Right ventricle myocardium inferior (tissue), 1 donor: ENCODE measurements at places on chromosomes 6 and 20.

DNA sequence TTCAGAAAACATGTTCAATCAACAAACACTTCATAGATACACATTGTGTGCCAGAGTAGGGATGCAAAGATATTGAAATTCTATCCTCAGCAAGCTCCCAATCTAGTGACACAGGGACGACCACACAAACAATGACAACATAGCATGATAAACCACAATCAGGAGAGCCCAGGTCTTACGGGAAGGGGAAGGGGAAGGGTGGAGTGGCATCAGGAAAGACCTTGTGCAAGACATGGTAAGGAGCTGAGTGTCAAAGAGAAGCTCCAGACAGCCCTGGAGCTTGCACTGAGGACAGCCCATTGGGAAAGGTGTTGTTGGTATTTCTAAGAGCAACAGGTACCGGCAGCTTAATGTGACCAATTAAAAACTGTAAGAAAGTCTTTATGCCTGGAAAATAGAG, 103.6 kb downstream of the PDE7B start:
- no peak for DNase-seq

DNA sequence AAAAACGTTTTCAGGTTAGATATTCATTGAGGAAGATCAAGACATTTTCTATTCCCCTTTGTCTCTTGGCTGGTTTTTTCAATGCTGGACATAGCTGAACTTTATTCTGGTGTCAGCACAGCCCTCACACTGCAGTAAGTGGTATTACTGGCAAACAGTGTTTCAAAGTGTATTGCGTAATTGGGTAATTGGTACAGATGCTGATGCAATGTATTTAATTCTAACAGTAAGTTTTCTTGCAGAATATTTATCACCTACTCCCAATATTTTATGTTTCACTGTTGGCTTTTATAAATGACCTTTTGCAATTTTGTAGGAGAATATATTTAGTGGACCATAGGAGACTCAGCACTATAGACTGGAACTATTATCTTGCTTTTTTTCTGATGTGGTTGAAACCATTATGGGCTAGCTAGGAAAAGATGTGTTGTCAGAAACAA, 287.6 kb upstream of the SOX4 start:
- DNase-seq = no peak

DNA sequence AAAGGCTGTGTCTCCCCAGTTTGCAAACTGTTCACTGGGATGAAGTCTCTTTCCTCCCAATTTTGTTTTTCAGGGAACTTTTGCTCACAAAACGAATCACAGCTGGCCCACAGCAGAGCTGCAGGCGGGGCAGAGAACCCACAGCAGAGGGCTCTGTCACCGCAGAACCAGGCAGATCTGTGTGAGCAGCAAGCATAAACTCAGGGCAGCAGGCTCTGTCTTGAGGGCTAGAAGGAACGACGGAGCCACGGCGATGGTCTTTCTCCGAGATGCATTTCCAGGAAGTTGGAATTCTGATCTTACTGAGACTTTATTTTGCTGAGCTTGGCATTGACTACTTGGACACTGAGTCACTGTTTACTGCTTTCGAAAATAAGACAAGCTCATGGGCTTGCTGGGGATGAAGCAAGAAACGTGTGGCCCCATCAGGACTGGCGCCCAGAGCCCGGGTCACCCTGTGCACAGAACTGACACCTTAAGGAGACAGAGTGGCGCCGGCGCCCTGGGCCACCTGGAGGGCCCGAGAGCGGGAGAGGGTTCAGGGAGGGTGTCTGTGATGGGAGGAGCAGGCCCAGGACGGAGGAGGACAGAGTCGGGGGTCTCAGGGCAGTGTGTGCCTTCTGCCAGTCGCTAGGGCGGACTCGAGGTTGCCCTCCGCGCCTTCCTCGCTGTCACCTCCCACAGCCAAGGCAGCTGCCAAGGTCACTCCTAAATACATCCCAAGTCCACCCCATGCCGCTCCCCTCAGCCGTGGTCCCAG, 106.3 kb upstream of the NXT1 start:
- DNase-seq = no peak

GRCh38 chr6:161303628-161304340, 29.9 kb upstream of the AGPAT4 start:
- no peak for DNase-seq

GRCh38 chr6:15744818-15745402, 82.1 kb upstream of the DTNBP1 start:
- DNase-seq = no peak

DNA sequence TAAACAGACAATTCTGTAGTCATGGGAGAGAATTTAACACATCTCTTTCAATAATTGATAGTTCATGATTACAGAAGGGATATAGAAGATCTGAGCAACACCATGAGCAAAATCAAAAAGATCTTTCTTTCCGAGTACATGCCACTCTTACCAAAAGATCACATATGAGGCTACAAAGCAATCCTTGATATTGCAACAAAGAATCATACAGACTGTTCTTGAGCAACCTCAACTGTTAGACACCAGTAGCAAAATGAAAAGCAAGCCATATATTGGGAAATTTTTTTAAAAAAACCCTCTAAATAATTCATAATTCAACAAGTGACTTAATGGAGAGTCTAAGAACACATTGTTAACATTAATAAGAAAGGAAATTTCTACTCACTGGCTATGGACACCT, 3.6 kb upstream of the CD83 start:
- DNase-seq = no peak

DNA sequence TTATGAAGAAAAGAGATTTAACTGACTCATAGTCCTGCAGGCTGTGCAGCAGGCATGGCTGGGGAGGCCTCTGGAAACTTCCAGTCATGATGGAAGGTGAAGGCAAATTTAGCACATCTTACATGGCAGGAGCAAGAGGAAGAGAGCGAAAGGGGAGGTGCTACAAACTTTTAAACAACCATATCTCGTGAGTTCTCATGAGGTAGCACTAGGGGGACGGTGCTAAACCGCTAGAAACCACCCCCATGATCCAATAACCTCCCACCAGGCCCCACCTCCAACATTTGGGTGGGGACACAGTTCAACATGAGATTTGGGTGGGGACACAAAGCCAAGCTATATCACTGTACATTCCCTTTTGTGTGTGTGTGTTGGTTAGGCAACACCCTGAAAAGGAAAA, 209.9 kb downstream of the TMEM242 start:
- DNase-seq = no peak

- no peak for DNase-seq
These were observed 380.6 kb downstream of the TENT5A start for GRCh38 chr6:81371930-81372329.

GRCh38 chr6:71404145-71404966, 115.7 kb downstream of the OGFRL1 start:
- DNase-seq = no peak

DNA sequence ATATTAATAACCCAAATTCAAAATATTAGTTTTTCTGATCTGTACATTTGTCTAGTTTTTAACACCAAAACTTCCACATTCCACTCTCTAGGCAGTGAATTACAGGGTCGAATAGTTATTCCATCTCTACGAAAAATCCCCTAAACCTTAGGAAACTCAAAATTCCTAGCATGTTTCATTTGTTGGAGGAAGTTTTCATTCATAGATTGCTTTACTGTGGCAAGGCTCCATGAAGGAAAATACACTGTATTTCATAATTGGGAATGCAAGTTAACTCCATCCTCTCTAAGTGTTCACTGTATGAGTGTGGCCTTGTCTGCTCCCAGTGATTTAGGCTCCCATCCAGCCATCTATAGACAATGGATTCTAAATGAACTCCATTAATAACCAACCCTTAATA, 296.1 kb downstream of the TENT5A start:
- DNase-seq = no peak

DNA sequence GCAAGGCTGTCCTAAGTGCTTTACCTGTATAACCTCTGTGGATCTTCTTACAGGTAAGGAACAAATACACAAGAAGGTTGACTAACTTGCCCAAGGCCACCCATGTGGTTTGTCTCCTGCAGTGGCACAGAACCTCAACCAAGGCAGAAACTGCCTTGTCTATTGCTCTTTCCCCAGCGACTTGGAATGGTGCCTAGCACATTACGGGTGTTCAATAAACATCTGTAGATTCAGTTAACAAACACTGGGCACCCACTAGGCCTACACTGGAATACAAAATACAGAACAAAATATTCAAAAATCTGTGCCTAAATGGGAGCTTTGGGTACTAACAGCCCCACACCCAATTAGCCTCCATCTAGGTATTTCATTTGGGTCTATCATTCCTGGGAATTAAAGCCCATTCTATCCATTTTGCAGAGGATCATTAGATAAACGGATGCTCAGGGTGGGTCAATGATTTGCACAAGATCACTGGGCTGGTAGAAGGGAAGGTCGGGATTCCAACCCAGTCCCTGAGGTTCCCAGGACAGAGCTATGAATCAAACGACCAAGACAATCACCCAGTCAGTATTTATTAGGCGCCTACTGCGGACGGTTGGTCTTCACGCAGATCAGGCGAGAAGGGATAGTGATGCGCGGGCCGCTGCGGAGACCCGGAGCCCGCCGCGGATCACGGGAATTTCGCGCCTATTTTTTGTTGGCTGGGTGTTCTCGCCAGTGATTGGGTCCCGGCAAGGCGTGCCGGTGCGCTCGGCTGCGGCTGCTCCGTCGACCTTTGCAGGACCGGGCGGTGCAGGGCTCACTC, at the start of gene STK35:
Gene STK35 (plus strand): TSS at position 771 of the 808 bp plus-strand sequence. CDS start 55 bp downstream, outside the sequence.
- DNase-seq = no peak

- peak; percentile 98 for DNase-seq
These were observed at the start of the genes PSMB9 and TAP1 for GRCh38 chr6:32853541-32854375. Gene PSMB9, plus strand, starts transcription at chr6:32854192. Its CDS starts 38 bp downstream, at chr6:32854230. Gene TAP1, minus strand, starts transcription at chr6:32853704. Its CDS starts 68 bp downstream, at chr6:32853636.

DNA sequence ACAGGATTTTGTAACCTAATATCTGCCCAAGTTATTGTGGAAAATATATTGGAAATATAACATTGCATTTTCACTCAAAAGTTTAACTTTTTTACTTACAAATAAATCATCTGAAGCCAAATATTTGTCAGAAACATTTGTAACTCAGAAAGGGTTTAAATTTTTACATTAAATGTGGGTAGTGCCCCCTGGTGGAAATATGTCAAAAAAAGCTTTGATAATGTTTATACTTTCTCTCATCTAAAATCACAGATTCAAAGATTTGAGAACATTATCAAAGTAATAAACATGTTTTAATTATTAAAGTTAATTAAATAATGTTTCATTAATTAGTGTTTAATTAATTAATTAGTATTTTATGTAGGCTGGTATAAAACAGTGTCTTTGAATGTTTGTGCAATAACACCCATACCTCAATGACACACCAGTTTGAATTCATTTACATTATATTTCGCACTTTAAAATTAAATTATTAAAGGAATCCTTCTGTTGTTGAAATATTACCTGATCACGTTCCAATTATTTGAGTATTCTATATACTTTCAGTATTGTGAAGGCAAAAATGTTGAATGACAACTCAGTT, 320.1 kb upstream of the FKBP1C start:
- DNase-seq = no peak

DNA sequence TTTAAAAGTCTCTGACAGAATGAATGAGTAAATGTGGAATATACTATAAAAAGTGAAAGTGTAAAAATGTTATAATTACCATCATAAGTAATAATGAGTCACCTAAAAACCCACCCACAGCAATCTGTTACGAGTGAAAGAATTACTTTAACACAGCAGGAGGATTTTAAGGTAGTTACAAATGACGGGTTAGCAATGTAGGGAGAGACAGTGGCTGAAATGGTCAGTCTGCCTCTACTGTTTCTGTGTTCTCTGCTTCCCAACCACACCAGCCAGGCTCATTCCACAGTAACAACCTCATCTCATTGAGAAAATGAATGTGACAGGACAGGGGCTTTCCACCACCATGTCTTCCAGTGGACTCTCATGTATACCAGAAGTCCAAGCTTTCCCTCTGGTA, 124.4 kb upstream of the KCNK16 start:
- DNase-seq = no peak

DNA sequence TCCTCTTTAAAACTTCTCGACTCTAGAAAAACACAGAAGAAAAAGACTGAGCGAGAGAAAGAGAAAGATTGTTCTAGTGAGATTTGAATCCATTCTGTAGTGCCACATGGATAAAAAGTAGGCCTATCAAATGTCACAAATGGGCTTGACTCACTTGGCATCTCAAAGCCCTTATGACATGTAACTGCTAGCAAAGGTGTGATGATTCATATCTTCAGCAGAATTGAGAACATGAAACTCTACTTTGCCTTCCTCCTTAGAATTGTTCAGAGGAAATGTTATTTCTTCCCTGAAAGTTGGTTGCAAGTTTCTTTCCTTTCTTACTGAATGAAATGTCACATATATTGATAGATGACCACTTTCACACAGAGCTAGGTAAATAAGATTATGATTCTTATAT, 40.4 kb upstream of the DUSP22 start:
- no peak for DNase-seq

DNA sequence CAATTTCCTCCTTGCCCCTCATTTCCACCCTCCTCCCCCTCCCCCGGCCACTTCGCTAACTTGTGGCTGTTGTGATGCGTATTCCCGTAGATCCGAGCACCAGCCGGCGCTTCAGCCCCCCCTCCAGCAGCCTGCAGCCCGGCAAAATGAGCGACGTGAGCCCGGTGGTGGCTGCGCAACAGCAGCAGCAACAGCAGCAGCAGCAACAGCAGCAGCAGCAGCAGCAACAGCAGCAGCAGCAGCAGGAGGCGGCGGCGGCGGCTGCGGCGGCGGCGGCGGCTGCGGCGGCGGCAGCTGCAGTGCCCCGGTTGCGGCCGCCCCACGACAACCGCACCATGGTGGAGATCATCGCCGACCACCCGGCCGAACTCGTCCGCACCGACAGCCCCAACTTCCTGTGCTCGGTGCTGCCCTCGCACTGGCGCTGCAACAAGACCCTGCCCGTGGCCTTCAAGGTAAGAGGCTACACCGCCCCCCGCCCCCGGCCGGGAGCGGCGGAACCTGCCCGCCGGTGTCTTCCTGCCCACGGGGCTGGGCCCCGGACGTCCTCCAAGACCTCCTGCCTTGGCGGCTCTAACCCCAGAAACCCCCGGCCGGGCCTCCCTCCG, 44.9 kb upstream of the SUPT3H start:
- peak; percentile 82 for DNase-seq

- no peak for DNase-seq
These were observed 5.3 kb downstream of the NRN1 start for GRCh38 chr6:6001443-6001842.

GRCh38 chr20:58613061-58613854, 37.8 kb upstream of the STX16 start:
- peak; percentile 27 for DNase-seq

- DNase-seq = no peak
These were observed 766.8 kb upstream of the MAN1A1 start for GRCh38 chr6:120116343-120116742.

DNA sequence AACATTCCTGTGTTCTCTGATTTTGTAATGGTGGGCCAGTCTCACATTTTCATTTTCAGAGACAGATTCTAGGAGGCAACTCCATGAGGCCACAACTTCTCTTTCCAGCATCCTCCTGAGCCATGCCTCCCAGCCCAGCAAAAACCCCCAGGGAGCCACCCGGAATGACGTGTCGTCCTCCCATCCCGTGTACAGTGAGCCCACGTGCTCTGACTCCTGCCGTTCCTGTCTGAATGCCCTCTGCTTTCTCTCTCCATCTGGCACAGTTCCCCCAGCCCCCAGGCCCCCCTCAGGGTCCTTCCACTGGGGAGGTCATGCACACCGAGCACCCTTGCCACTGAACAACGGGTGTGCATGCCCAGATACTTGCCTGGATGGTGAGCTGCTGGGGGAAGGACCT, 38.0 kb downstream of the C20orf203 start:
- DNase-seq = no peak
